ENCODE measurements at places on chromosomes 6 and 20.

DNA sequence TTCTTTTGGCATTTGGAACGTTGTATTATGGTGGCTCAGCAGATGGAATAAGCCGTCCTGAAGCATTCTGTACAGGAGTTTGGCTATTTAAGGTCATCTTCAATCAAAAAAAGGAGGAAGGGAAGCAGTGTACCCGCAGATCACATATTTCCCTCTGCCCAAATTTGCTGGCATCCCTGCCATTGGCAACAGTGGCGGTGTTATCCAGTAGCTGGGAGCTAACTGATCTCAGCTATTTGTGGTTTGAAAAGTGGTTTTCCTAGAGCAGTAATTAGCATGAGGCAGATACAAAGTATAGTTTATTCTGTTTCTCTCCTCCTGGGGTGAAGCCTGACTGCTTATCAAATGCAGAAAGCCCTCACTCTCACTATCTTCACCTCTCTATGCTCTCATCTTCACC, 576.8 kb downstream of the QKI start:
- DNase-seq = no peak

- no peak for DNase-seq
These were observed 347.9 kb upstream of the TSHZ2 start for GRCh38 chr20:52624281-52624680.

DNA sequence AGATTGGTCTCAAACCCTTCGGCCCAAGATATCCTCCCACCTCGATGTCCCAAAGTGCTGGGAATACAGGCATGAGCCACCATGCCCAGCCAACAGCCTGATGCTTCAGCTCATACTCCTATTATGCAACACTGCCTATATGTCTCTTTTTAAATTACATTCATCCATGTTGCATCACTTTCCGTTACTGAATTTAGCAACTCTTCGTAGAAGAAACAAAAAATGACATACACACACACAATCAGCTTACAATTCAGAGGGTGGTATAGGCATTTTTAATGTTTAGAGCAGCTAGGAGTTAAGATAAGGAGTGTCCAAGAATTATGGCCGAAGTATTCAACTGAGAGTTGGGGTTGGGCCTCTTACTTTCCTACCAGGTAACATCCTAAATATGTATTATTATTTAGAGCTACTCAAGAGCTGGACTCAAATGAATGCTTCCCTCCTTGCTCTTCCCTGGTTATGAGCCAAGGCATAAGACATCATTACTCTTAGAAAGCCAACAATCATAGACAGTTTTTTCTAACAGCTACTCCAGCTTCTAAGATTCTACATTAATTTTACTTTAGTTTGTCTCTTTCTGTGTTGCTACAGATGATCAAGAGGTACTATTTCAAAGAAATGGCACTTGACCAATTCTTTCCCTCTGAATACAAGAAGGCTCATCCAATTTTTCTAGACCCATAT, 62.0 kb upstream of the BMP5 start:
- DNase-seq = no peak

- no peak for DNase-seq
These were observed 54.8 kb downstream of the DSTN start for GRCh38 chr20:17624551-17625245.

GRCh38 chr6:137122612-137123011, 50.8 kb downstream of the IL22RA2 start:
- no peak for DNase-seq

GRCh38 chr6:138264372-138264880, 46.1 kb upstream of the PBOV1 start:
- DNase-seq = no peak

DNA sequence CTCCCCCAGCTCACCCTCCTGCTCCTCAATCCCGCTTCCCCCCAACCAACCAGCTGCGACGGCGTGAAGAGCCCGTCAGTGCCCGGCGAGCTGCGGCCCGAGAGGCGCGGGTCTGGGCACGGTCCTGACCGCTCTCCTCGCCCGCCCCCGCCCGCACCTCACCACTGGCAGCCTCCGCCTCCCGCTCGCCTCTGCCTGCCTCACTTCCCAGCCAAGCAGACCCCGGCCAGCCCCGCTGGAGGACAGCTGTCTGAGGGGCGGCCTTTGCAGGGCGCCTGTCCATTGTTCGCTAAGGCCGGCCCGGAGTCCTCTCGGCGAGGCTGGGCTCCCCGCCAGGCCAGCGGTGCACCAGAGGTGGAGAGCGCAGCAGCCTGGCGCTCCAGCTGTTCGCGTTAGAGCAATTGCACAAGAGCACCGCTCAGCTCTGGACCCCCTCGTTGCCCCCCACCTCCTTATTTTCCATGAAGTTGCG, 1.3 kb downstream of the SOBP start:
- DNase-seq = no peak

- no peak for DNase-seq
These were observed 898.9 kb upstream of the EYS start for GRCh38 chr6:66605971-66606370.

- no peak for DNase-seq
These were observed 988 bp downstream of the TXNDC5 start for GRCh38 chr6:7909323-7910276.

- no peak for DNase-seq
These were observed 16.3 kb downstream of the GSTA3 start for GRCh38 chr6:52893221-52893620.

DNA sequence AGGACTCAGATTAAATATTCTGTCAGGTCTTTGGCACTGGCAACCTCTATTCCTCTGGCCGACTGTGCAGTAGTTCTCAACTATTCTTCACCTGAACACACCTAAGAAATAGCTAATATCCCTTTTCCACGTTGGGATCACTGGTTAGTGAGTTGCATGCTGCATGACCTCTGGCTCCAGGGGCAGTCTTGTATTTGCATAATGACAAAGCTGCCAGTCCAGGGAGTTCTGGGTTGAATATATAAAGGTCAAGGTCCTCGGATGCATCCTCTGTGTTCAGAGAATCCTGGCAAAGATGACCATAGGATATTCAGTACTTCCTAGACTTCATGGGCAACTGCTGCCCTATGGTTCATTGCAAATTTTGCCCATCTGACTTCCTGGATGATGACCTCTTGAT, 131.2 kb downstream of the DNAH8 start:
- DNase-seq = no peak

DNA sequence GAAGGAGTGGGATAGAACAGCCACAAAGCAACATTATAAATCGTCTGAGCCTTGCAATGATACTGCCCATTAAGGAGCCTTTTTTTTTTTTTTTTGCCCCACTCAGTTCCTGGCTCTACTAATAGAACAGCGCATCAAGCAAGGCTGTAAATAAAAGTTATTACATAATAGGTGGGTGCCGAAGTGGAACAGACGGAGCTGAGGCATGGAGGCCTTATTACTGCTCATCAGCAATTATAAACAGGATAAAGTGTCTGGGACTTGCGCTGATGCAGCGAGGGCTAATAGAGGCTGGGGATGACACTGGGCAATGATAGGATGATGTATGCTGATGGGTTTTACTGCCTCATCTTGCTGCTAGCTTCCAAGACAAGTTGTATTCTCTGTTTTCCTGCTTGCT, 272.1 kb downstream of the ZFAND3 start:
- no peak for DNase-seq

DNA sequence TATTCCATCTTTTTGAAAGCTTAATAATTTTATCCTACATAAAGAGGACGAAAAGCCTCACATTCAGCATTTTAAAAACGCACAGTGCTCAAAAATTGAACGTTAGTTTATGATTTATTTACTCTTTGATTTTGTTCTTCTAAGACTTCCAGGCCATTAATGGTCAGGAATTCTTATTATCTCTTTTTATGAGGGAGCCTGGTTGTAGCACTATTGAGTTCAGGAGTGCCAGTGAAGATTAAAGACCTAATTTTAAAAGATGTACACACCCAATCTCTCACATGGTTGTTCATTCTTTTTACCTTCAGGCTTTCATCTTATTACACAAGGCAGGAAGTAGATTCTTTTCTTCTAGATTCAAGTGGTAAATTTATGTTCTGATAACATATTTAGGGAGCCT, 68.6 kb downstream of the HDDC2 start:
- DNase-seq = no peak

DNA sequence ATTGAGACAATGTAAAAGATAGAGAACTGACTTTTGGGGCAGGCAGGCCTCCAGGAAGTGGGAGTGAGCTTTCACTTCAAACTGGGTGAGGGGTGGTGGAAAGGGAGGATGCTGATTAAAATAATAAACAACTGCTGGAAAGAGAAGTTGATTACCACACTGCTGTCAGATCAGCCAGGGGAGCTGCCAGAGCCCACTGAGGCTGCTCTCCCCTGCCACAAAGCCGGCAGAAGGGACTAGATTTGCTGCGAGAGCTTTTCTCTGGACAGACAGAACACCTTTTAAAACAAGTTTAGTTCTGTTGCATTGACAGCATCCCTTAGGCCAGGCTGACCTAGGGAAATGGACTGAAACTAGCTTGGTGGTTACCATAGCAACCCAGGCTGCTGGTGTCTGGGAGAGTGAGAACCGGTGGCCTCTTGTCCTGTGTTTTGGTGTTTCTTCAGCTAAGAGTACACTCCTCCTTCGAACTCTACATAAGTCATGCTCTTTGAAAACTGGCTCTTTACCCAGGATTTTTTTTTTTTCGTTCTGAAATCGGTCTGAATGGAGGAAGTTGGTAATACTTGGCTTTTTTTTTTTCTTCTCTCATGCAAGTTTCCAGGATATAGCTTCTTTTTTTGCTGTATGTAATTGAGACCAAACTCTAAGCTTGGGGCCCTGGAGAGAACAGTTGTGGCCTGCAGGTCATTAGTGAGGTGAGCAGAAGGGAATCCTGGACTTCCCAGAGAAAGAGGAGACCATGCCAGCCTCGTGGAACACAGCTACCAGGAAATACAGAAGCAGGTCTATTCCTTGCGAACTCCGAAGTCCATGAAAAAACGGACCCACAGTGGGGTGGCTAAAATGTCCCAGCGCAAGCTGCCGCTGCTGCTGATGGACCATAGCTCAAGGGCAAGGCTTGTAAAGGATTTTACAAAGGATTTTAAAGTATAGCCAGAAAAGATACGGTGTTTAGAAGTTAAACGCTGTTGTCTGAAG, 374.4 kb downstream of the UTRN start:
- no peak for DNase-seq

GRCh38 chr6:165689699-165690098, 26.7 kb upstream of the PDE10A start:
- no peak for DNase-seq

GRCh38 chr6:32086661-32087573, 22.2 kb downstream of the TNXB start:
- no peak for DNase-seq

DNA sequence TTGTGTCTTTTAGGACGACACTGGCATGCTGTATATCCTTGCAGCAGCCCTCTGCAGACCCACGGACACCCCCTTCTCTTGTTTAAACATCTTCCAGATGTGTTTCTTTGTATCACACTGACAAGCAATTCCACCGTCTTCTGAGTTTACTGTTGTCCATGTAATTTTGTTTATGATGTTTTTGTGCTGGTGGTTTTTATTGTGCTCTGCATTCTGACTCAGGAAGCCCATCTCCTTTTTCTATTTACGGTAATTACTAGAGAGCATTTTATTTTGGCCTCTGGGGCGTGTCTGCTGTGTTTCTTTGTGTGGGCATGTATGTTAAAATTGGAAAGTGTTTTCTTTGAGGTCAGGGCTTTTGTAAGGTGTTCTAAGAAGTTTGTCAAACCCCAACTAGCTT, 111.9 kb downstream of the JARID2 start:
- no peak for DNase-seq

- DNase-seq = no peak
These were observed 39.5 kb downstream of the NKX2-4 start for GRCh38 chr20:21357844-21358243.

DNA sequence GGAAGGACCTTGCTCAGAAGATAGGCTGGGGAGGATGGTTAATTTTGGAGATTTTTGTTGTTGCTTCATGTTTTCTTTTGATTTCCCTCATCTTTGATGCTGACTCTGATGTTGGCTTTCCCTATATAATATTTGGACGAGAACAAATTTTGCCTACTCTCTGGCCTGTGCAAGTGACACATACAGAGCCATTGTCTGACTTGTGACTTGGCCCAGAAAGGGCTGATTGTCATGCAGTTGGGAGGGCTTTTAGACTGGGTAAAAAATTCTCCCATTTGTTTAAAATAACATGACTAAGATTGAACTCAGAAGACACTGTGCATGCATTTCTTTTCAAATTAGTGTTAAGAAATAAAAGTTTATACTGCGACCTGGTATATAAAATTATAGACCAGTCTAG, 98.6 kb upstream of the SUPT3H start:
- DNase-seq = no peak

- no peak for DNase-seq
These were observed 190.9 kb upstream of the MAN1A1 start for GRCh38 chr6:119540417-119540816.

DNA sequence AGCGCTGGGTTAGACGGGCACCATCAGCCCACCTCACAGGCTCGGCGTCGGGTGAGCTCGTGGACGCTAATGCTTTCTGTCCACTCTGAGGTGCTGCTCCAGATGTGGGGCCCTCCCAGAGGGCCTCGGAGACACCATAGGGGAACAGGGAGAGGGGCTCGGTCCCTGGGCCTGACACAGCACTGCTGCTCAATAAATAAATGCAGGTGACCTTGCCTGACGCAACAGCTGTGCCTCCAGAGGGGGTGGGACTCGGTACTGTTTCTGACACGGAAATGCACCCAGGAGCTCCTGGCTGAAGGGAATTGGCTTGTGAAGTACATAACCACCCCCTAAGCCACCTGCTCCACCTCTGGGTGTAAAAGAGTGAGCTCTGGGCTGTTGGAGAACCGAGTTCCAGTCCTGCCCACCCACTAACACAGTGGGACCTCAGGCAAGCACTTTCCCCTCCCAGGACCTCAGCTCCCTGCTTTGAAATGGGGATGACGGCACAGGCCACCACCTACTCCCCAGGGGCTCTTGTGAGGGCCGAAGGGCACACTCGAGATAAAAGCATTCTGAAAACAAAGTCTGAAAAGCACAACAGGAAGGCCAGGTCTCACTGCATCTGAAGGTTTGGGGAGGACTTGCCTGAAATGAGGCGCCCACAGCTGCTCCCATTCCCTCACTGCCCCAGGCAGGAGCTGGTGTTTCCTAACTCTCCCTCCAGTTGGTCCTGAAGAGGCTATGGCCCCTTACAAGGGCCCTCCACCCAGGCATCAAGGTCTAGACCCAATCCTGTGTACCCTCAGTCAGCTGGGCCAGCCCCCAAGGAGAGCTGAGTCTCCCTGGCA, 6.7 kb downstream of the KCNK15 start:
- no peak for DNase-seq

- DNase-seq = no peak
These were observed 20.2 kb upstream of the MDGA1 start for GRCh38 chr6:37717836-37718251.

DNA sequence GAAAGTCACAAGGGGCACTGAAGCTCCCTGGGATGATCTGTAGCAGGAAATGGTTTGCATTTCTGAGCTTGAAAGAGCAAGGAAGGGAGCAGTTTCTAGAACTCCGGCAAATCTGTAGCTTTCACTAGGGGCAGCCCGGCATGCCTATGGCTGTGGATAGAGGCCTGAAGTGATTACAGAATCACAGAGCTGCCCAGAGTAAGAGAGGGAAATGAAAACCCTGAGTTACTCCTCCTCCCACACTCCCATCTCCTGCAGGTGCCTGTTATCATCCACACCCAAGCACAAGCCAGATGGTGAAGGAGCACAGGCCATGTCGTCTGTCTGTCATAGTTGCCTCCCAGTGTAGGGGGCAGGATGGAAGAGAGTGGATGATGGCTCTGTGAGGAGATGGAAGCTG, 37.1 kb downstream of the HLA-F start:
- DNase-seq = no peak

Measured in stimulated activated CD8-positive, alpha-beta memory T cell treated with anti-CD3 and anti-CD28 coated beads, Interleukin-7, amount 100 ng/mL, for 4 hours (primary cell).